ENCODE measurements at places on chromosomes 1 and 21.

- DNase-seq, result no peak
These were observed 175.1 kb downstream of the CAMTA1 start for GRCh38 chr1:6960291-6960811.

GRCh38 chr1:91282695-91283420 is 121.8 kb downstream of the HFM1 start:
- DNase-seq, result peak; percentile 3

DNA sequence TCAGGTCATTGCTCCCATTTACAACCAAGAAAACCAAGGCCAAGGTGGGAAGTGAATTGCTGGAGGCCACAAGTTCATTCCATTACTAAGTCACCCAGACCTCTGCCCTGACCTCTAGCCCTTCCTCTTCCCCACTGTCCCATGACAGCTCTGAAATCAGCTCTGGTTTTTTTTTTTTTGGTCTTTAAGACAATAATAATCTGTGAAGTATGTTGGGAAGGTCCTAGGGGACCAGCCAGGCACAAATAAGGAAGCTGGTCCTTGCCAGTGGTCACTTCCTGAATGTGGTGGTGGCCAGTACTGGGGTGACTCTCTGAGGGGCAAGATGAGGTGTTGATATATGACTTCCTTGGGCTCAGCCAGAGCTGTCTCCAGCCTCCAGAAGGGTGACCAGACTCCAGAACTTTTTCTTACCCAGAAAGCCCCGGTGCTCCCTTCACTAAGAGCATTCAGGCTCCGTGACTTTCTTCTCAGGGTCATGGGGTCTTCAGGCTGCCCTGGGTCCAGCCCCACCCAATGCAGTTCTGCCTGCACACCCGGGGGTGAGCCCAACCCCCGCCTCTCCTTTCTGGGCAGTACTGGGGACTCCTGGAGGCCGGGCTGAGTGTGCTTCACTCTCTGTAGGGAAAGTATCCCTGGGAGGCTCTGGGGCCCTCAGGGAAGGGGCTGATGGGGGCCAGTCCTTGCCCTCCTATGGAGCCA is 159.6 kb downstream of the PTPRU start:
- DNase-seq, result no peak

GRCh38 chr21:39060485-39061083 is 122.7 kb downstream of the PSMG1 start:
- DNase-seq, result no peak

DNA sequence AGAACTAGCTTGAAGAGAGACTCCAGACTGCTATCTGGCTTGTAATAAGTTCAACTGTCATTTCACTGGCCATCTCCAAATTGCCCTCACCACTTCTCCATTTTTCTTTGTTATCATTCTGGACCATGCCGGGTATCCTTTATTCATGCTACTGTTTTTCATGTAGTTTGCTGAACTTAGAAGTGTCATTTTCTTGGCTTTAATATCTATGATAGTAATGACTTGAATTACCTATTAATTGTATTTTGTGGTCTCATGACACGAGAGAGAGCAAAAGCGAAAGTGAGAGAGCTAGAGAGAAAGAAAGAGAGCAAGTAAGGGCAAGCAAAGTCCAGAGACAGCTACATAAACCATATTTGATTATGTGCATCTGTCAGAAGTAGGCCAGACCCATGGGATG is 184.9 kb upstream of the ATP1B1 start:
- no peak for DNase-seq

- DNase-seq, result no peak
These were observed 6.2 kb upstream of the CENPS start for GRCh38 chr1:10424034-10424433.

DNA sequence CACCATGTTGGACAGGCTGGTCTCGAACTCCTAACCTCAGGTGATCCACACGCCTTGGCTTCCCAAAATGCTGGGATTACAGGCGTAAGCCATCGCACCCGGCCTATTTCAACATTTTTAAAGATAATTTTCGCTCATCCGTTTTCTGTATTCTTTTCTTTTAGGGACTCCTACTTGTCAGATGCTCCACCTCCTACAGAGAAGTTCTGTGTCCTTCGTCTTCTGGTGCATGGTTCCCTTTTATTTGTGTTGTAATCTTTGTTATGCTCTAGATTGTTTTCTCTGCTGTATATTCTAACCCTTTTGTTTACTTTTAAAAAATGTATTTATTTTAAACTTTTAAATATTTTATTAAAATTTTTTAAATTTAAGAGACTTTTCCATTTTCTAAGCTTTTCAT is 28.4 kb downstream of the CLDN14 start:
- no peak for DNase-seq

GRCh38 chr1:147337040-147337630 is 94.7 kb downstream of the CHD1L start:
- no peak for DNase-seq

DNA sequence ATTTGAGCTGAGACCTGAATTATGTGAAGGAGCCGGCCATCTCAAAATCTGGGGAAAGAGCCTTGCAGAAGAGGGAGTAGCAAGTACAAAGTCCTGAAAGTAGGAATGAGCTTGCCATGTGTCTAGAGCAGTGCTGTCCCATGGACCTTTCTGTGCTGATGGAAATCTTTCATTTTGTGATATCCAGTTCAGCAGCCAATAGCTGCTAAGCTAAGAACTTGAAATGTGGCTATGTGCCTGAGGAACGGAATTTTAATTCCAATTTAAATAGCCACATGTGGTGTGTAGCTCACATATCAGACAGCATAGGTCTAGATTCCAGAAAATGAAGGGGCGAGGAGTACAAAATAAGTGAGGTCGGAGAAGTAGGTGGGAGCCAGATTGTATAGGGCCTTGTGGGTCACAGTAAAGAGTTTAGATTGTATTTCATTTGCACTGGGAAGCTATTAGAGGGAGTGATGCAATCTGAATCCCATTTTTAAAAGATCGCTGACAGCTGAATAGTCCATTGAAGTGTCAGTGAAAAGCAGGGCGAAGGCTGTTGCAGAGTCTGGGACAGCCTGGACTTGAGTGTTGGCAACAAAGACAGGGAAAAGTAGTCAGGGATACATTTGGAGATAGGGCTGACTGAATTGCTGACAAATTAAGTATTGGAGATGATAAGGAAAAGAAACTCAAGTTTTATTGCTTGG is 80.3 kb downstream of the TMEM200B start:
- no peak for DNase-seq

DNA sequence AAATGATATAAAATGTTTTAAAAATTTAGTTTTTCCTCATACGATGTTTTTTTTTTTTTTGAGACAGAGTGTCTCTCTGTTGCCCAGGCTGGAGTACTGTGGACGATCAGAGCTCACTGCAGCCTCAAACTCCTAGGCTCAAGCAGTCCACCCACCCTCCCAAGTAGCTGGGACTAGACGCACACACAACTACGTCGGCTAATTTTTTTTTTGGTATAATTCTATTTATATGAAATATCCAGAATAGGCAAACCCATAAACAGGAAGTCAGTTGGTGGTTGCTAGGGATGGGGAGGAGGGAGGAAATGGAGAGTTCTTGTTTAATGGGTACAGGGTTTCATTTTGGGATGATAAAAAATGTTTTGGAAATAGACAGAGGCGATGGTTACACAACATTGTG is 56.5 kb downstream of the WARS2 start:
- no peak for DNase-seq

- DNase-seq, result no peak
These were observed 37.1 kb upstream of the RAP1GAP start for GRCh38 chr1:21706151-21706835.

DNA sequence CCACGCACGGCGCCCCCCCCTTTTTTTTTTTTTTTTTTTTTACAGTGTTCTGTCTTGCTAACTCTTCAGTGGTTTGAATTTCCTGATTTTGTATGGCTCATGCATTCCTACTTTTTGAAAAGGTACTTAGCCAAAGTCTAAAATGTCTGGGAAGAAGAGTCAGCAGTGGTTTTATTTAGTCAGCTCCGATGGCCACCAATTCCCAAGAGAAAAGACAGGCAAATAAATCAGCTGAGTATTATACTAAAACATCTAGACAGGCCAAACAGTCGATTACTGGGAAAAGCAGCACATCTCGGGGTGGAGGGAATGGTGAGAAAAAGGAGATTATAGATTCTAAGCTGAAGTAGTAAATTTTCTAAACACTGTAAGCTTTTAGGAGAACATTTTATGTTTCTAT is 192.5 kb upstream of the ZRANB2 start:
- no peak for DNase-seq

DNA sequence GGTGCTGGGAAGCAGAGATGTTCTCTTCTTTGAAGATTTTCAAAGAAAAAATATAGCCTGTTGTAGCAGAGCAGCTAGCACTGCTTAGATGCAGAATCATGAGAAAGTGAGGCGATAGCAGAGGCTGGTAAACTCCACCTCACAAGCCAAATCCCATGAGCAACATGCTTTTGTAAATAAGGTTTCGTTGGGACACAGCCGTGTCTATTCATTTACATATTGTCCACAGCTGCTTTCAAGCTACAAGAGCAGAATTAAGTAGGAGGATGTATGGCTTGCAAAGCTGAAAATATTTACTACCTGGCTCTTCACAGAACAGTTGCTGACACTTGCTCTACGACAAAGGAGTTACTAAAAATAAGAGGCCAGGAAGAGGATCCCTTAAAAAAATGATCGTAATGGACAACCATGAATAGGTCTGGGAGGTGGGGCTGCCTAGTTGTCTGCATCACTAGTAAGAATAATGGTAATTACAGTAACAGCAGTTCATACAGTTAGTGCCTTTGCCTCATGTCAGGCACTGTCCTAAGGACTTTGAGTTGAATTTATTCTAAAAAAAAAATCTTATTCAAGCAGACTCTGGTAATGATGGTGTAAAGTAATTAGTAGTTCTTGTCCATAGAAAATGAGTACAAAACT is 622.0 kb downstream of the KIF26B start:
- no peak for DNase-seq

DNA sequence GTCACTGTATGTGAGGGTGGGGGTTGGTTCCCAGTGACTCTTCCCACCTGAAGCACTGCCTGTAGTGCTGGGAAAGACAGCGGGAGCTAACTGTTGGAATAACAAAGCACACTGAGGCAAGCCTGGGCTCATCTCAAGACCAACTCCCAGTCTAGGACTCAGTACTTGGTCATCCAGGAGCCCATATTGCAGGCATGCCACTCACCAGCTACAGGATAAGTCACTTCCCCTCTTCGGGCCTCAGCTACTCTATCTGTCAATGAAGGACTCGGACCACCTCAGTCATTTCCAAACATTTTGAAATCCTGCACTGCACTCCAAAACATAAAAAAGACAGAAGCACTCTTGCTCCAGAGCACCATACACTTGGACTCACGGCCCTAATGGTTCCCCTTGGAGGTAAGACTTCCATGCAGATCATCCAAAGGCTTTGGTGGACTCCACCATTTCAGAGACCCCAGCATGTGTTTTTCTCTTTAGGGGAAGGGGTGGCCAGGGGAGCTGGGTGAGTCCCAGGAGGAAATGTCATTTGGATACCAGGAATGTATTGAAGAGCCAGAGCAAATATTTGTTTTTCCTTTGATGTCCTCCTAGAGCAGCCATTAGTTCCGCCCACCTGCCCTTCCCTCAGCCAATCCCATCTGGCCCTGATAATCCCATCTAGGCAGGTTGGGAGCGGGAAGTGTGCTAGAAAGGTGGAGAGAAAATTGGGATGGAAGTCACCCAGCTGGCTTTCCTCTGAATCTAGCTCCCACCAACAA is 3.1 kb downstream of the NUAK2 start:
- no peak for DNase-seq

- no peak for DNase-seq
These were observed 15.9 kb downstream of the RCAN1 start for GRCh38 chr21:34598931-34599400.

DNA sequence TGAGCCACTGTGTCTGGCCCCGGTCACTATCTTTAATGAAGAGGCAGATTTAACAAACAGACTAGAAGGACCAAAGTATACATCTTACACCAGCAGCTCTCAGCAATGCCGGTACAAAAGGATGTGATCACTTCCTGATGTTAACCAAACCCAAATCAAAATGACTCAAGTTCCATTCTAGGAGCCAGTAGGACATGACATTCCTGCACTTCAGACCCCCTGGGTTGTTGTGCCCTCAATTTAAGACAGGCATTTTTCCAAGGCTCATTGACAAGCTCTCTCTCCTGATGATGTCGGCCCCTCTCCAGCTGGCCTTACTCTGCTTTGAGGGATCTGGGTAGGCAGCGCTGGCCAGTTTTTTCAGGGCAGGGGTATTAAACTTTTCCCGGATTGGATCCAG is 35.1 kb downstream of the YARS1 start:
- DNase-seq, result no peak

Data from T-helper 2 cell (primary cell).